Activated T-helper 9 cell treated with anti-CD3 and anti-CD28 coated beads, Interleukin-2, amount 50 U/mL, for 16 hours (primary cell): ENCODE measurements at places on chromosomes 12 and 14.

GRCh38 chr12:119894916-119895315 lies 17.8 kb upstream of the CIT start:
- no peak for DNase-seq

GRCh38 chr14:100688598-100689461 lies 37.9 kb upstream of the DLK1 start:
- no peak for DNase-seq

- no peak for DNase-seq
Measured at GRCh38 chr12:56134897-56135296, 6.8 kb downstream of the ESYT1 start.

DNA sequence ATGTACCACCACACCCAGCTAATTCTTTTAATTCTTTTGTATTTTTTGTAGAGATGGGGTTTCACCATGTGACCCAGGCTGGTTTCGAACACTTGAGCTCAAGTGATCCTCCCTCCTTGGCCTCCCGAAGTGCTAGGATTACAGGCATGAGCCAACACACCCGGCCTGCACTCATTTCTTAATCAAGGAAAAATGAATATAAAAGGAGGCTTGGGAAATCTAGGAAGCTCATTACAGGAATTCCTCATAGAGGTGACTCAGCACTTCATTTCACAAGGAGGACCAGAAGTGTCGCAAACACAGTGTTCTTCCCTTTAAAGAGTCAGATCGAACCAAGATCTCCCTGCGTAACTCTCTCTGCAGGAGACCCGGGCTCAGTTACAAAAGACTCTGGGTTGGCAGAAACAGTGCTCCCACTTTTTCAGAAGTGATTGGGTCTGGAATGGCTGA lies 30.3 kb downstream of the NFKBIA start:
- DNase-seq = no peak

GRCh38 chr14:63752449-63753169 lies 24.7 kb upstream of the SGPP1 start:
- DNase-seq = no peak

GRCh38 chr14:69815556-69815955 lies 18.5 kb upstream of the SLC10A1 start:
- no peak for DNase-seq

- no peak for DNase-seq
Measured at GRCh38 chr12:48104531-48104930, 1.3 kb downstream of the SENP1 start.

- no peak for DNase-seq
Measured at GRCh38 chr12:63805704-63806672, 26.3 kb downstream of the RXYLT1 start.

GRCh38 chr12:53465679-53466078 lies 13.8 kb downstream of the PCBP2 start:
- no peak for DNase-seq
